Epithelial cell of proximal tubule (primary cell): ENCODE measurements at places on chromosomes 6 and 20. TPM values are rescaled to one million over a fixed set of nuclear protein-coding genes. Genes with fewer than 3 reads are reported as not detected.

- peak; percentile 64 for DNase-seq
Measured at GRCh38 chr6:25962149-25963127, at the start of gene TRIM38. Gene TRIM38 (plus strand): TSS chr6:25962802. CDS start chr6:25966523, 3,721 bp downstream.

Gene RAMACL
- total RNA-seq, result 0.07 and 0.12 TPM in 2 replicates

DNA sequence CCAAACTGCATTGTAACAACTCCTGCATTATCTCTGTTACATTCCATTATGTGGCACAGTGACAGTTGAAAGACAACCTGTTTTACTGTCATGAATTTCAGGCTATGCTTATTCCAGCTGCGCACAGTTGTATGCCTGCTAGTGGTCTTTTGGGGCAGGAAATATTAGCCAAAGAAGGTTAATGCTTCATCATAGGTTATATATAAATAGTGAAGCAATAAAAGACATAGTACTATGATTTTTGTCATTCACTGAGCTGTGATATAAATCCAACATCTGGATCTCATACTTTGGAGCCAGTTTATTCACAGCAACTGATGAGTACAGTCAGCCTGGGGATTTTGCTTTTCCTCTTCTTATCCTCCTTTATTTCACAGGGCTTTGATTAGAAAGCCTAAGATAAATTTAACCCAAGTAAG is 55.6 kb downstream of the FILIP1 start:
- DNase-seq, result no peak

GRCh38 chr6:150207931-150208570 is 65.2 kb downstream of the PPP1R14C start:
- DNase-seq, result no peak

DNA sequence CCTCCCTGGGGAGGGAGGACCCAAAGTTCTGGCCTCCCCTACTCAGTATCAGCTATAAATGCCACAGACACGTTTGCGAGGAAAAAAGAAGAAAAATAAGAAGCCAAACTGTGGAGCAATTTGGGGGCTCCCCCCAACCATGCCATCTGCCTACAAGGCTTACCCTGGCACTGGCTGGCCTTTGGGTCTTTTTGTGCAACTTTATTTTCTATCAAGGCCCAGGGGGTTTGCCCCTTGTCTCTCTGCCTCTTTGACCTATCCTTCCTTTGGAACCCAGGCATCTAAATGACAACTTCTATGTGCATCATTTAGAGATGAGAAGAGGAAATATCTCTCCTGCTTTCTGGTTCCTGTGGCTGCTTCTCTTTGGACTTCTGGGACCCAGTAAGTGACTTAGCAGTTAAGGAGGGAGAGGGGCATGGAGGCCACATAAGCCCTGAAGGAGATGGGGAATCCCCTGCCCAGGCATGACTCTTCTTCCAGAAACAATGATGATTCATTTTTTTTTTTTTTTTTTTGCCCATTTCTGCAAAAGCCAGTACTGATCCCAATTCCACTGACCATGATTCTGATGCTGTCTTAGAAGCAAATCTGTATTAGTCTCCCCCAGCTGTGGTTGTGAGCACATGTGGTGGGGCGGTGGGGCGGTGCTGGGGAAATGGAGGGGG is at the start of gene MUC22:
MUC22 (plus strand) TSS at position 82 of the 668 bp plus-strand sequence; CDS start at position 315, 233 bp downstream.
- DNase-seq, result no peak

DNA sequence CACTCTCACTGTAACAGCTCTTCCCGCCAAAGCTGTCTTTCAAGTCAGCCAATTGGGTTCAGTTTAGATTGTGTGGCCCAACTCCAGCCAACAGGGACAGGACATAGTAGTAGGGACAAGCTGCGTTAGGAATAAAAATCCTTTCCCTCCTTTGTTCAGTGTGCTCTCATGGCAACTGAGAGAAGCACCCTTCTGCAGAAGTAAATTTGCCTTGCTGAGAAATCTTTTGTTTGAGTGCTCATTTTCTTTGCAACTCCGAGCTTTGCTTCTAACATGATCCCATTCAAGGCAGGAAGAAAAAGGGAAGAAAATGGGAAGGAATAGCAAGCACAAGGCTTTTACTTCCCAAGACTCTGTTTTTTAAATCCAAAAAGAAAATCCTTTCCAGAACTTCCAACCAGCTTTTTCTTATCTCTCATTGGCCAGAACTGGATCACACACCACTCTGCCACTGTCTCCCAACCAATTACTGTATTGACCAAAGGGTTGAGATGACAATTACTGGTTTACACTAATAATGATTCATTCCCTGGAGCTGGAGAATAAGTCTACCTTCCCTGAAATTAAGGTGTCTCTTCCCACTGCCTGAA is 52.7 kb downstream of the STX11 start:
- no peak for DNase-seq

Gene AGER
- 0.80 and 1.4 TPM in 2 replicates for total RNA-seq

Gene NOTCH4
- total RNA-seq, result 2.0 and 3.3 TPM in 2 replicates

Gene FABP7
- total RNA-seq, result not detected in 2 replicates

GRCh38 chr6:167952512-167952859 is 45.0 kb upstream of the KIF25 start:
- DNase-seq, result no peak

- no peak for DNase-seq
Measured at GRCh38 chr6:134363323-134364039, 45.6 kb upstream of the SGK1 start.

Gene PLCB4
- 37.4 and 59.6 TPM in 2 replicates for total RNA-seq
